Mesenchymal stem cell (in vitro differentiated cells and primary cell): ENCODE measurements at places on chromosomes 7 and 10.
A peak's percentile ranks its signal among the peaks of the same experiment; 100 is the strongest.

GRCh38 chr10:83929399-83929798, 209.9 kb upstream of the GHITM start:
- DNase-seq = no peak

- no peak for DNase-seq
Measured at GRCh38 chr10:77899690-77900089, 26.9 kb downstream of the DLG5 start.

DNA sequence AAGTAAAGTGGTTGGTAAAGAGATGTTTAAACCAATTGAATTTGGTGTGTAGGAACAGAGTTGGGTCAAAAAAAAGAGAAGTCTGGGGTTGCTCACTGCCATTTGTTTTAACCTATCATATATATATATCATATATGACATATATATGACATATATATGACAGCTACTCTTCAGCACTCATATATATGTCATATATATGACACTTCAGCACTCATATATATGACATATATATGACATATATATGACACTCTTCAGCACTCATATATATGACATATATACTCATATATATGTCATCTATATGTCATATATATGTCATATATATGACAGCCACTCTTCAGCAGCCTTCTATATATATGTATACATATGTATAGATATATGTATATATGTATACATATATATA, 8.9 kb upstream of the A1CF start:
- DNase-seq = no peak

DNA sequence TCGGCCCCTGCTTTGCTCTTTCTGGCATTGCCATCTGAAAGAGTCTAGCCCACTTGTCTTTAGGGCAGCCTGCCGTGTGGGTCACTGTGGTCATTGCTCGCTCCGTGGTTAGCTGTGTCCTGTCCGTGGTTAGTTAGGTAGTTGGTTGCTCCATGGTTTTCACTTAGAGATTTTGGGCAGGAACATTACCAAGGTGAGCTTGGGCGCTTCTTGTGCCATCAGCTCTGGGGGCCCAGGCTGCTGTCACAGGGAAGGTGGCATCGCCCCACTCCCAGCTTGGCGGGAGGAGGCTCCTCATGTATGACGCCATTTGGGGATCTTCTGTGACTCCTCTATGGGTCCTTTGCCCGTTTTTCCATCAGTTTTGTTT, 53.1 kb downstream of the INPP5A start:
- DNase-seq = no peak

DNA sequence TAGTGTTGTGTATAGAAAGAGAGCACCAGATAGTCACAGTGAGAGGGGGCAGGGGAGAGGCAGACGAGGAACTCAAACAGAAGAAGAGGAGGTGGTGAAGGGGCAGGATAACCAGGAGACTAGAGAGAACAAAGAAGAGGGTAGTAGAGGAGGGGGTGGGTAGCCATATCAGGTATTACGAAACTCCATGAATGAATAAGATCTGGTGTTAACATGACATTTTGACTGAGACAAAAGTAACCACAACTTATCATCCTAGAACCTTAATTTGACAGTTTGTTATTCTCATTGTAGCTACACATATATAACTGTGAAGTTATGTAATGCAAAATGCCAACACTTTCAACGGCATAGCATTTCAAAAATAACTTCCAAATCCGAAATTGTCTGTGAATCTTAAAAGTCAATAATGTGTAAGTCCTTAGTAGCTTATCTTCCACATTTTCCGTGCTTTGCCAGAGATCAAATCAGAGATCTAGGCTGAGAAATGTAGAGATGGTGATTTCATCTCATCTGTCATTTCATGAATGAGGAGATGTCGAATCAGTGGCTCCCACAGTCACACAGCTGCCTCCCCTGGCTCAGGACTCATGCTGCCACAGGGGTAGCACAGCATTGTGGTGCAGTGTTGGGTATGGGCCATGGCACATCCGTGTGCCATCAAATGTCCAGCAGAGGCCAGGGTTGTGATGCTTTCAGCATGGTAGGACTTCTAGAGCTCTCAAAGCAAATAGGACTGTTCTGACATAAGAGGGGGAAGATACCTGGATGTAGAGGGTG, 202.1 kb downstream of the HECW1 start:
- DNase-seq = no peak

- DNase-seq = no peak
Measured at GRCh38 chr7:102248456-102249395, 37.9 kb upstream of the SH2B2 start.

DNA sequence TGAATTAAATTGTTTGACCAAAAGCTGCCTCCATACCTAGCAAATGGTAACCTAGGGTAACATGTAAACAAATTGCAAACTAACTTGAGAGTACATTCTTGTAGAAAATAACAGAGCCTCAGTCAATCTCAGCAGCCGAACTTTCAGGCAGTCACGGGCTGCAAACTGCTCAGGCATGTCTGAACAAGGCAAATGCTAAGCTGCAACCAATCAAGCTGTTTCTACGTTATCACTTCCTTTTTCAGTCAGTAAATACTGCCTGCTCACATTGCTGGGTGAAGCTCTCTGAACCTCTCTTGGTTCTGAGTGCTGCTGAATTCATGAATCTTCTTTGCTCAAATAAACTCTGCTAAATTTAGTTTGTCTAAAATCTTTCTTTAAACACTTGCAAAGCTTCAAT, 1212.4 kb downstream of the SORCS1 start:
- DNase-seq = peak; percentile 37

GRCh38 chr7:25952261-25953057, 199.5 kb upstream of the NFE2L3 start:
- DNase-seq = no peak

DNA sequence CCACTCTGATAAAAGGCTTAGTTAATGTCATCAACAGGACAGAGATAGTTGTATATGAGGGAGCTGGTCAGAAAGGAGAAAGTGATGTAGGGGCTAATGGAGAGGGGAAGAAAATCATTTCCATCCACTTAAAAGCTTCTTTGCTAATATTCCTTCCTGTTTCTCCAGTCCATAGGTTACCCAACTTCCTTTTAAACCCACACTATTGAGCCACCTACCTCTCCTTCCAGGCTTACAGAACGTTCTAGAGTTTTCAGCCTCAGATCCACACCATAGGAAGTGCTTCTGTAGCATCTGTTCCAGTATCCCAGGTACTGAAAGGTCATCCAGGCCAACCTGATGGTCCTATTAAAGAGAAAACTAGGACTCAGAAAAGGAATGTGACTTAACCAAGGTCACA, 28.2 kb downstream of the STRIP2 start:
- DNase-seq = no peak

DNA sequence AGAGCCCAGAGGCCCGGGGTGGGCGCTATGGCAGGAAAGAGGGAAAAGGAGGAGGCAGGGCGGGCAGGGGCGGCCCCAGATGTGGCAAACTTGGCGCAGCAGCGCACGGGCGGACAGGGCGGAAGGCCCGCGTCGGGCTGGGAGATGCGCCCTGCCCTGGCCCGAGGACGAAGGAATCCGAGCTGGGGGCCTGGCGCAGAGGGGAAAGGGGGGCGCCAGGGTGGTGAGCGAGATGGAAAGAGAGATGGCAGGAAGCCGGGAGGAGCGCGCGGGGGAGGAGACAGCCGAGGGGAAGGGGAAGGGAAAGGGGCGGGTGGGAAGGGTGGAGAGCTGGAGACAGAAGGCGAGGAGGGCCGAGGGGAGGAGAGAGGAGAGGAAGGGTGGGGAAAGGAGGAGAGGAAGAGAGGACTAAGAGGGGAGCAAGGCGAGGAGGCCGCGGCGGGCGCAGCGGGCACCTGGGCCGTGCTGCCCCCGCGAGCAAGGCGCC, at the start of gene MARVELD1:
MARVELD1 (plus strand) TSS at position 392 of the 487 bp plus-strand sequence. CDS start 147 bp downstream, outside the sequence.
- peak; percentile 83 for DNase-seq

- no peak for DNase-seq
Measured at GRCh38 chr10:29897999-29898716, 161.2 kb downstream of the JCAD start.

DNA sequence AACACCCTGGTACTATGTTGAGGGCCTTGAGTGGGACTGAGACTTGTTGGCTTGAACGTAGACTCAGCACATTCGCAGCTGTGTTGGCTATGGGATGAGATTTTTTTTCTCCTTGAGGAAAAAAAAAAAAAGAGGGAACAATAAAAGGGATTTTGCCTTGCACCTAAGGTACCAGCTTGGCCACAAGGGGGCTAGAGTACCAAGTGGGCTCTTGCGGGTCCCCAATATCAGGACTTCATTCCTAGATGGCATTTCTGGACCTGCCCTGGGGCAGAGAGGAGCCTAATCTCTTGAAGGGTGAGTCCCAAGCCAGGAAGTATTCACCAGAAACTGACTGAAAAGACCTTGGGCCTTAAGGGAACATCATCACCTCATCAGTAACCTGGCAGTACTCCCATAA, 1083.6 kb upstream of the PHF14 start:
- no peak for DNase-seq

- DNase-seq = peak; percentile 42
Measured at GRCh38 chr7:6495597-6496262, 48.0 kb upstream of the DAGLB start.

DNA sequence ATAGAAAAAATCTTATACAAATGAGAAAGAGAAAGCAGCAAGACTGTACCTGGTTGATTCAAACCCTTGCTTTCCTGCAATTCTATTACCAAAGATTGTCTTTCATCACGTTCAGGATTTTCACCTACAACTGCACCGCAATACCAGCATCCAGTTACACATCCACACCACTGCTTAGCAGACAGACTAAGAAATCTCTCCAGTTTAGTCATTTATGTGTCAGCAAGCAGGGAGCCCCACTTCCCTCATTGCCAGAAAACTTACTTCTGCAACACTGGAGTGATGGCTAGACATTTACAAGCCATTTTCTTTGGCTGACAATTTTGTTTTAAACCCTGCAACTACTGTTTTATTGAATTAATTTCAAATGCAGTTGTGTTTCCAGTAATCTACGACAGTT, 359.6 kb upstream of the MEOX2 start:
- DNase-seq = no peak

DNA sequence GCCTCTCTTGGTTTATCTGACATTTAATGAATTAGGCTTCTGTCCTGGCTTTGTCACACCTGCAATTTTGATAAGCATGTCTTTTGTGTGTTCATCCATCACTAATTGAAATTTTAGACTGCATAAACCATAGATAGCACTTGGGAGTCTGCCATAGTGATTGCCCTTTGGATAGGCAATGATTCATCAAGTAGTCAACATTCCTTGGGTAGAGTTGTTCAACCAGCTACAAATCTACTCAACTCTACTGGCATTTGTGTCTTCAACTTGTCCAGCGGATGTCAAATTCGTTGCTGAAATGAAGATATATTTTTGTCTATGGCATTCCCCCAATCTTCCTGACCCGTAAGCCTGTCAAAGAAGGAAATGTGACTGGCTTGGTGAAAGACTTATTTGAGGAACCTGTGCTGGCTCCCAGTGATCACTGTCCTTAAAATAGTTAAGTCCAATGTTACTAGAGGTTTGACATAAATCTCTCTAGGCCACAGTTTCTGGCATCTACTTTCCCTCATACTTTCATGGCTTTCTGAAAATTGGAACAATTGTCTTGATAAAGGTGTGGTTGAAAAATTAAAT, 33.7 kb upstream of the CREB5 start:
- DNase-seq = no peak

DNA sequence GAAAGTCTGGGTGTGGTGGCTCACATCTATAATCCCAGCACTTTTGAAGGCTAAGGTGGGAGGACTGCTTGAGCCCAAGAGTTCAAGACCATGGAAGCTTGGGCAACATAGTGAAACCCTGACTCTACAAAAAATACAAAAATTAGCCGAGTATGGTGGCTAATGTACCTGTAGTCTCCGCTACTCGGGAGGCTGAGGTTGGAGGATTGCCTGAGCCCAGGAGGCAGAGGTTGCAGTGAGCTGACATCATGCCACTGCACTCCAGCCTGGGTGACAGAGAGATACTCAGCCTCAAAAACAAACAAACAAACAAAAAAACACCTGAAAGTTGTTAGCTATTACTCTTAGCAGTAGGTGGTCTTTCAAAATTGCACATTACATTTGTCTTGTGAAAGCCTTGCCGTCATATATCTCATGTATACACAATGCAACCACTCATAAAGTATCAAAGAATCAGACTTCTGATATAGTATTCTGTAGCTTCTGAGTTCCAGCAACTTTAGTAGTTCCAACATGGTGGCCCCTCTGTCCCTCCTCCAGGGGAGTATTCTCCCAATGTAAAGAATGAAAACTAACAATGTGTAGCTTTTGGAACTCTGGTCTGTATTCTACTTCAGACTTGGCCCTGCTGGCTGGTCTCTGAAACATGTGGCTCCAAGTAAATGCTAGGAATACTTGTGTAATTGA, 101.5 kb downstream of the ZNF92 start:
- no peak for DNase-seq

DNA sequence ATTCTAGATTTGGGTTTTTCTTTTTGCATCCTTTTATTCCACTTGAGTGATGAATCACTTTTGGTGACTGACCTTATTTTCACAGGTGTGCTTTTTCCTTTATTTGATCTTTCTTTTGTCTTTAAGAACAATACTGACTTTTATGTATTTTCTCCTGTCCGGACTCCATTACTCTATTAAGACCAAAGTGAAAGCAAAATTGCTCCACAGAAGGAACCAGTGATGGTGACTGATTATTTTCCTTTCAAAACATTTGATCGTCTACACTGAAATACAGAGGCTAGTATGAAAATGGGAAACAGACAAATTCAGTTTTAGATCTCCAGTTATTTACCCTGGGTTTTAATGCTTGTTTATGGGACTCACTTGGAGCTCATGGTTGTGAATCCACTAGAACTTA, 15.5 kb downstream of the EXOC4 start:
- DNase-seq = no peak

GRCh38 chr7:155291045-155291530, 6.6 kb upstream of the INSIG1 start:
- peak; percentile 80 for DNase-seq

GRCh38 chr7:104967088-104967487, 46.9 kb upstream of the KMT2E start:
- DNase-seq = peak; percentile 58

GRCh38 chr10:43749940-43750552, 101.4 kb upstream of the ZNF32 start:
- peak; percentile 5 for DNase-seq

DNA sequence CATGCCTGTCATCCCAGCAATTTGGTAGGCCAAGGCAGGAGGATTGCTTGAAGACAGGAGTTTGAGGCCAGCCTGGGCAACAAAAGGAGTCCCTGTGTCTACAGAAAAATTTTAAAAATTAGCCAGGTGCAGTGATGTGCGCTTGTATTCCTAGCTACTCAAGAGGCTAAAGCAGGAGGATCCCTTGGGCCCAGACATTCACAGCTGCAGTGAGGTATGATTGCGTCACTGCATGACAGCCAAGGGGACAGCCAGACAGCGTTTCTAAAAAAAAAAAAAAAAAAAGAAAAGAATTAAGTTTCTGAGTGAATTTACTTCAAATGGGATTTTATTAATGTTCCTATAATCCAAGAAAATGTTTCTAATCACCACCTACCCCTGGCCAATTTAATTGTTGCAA, 87.4 kb upstream of the RNF148 start:
- no peak for DNase-seq

DNA sequence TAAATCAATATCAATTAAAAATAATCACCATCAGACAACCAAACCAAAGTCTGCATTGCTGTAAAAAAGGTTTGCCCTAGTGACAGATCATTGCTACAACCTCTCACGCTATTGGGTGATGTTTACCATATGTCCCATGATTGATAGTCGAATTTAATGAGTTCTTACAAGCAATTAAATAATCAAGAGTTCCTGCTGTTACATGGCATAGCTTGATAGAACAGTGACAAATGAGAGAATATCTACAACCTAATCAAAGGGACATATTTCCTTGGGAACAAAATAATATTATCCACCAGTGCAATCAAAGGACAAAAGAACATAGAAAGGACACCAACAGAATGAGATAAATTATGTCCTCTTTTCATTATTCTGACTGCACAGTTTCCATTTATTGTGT, 387.4 kb downstream of the ETV1 start:
- no peak for DNase-seq

GRCh38 chr10:3850999-3851937, 66.3 kb upstream of the KLF6 start:
- DNase-seq = peak; percentile 92
